Stimulated activated CD8-positive, alpha-beta memory T cell treated with anti-CD3 and anti-CD28 coated beads, Interleukin-4, amount 100 ng/mL, for 4 hours (primary cell): ENCODE measurements at places on chromosomes 2 and 18.

DNA sequence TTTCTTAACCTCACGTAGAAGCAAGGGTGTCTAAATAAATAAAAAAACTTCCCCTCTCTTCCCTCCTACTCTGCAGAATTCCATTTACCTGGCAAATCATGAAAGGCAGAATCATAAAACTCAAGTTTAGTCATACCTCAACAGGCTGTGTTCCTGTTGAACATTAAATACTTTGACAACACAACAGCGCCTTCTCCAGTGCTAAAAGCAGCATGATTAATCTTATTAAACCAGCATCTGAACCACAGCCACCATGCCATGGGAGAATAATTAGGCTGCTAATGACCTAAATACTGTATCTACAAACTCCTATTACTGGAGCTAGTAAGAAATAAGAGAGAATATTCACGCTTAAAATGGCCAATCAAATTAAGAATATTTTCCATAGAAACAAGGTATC, 68.1 kb downstream of the CDH2 start:
- no peak for DNase-seq

DNA sequence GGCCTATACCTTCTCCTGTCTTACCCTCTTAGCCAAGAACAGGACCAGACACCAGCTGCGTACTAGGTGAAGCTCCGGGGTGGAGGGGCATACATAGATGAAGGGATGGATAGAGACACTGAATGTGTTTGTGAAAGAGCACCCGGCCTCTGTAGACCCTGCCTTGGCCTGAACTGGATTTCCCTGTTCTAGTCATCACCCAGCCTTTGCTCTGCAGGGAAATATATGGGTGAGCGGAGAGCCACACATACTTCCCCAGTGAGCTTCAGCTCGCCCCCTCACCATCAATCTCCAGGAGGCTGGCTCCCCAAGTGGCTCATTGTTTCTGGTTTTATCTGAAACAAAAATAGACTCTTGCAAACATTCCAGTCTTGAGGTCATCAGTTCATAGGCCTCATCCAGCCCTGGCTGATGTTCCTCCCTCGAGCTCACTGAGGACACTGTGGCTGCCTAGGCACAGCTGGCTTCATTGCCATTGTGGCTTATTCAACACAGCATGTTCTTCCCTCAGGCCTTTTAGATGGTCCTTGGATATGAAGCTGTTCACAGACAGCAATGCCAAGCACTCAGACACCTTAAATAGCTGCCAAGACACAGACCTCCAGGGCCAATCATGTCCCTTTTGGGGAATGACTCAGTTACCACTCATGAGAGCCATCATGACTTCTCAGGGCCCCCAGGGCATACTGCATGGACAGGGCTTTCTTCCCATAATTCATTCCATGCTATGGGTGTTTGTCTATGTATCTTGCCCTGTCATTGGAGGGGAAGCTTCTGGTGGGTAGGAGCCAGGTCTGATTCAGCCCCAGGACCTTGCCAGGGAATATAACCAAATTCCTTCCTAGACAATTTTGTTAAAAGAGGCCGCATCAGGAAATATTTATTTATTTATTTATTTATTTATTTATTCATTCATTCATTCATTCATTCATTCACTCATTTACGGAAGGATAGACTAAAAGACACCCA, 82.4 kb downstream of the TTC32 start:
- DNase-seq = no peak

GRCh38 chr2:241340631-241341163, 15.4 kb upstream of the FARP2 start:
- DNase-seq = no peak

- DNase-seq = no peak
Measured at GRCh38 chr18:21739604-21740537, 721 bp upstream of the MIB1 start.

DNA sequence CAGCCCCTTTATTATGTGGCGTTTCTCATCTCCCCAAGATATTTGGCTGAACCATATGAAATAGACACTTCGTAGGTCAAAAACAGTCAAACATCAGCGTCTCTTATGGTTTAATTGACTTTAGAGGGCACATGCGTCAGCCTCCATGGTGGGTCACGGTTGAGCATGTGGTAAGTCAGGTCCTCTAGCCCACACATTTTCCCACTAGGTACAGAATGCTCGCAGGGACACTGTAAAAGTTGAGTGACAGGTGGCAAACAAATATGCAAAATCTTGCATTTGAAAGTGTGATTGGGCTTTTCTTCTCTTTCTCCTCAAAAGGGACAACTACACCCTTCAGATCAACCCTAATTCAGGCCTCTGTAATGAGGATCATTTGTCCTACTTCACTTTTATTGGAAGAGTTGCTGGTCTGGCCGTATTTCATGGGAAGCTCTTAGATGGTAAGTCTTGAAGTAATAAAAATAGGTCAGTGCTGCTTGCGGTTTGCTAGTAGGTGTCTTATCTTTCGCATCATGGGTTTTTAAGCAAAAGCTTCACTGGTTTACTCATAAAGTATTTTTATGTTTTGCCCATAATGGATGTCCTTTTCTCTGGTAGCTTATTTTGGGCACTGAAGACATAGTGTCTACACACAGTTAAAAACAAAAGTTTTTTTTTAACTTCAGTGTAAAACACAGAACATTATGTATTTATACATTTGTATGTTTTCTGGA, 261.3 kb downstream of the ALPK2 start:
- DNase-seq = no peak

DNA sequence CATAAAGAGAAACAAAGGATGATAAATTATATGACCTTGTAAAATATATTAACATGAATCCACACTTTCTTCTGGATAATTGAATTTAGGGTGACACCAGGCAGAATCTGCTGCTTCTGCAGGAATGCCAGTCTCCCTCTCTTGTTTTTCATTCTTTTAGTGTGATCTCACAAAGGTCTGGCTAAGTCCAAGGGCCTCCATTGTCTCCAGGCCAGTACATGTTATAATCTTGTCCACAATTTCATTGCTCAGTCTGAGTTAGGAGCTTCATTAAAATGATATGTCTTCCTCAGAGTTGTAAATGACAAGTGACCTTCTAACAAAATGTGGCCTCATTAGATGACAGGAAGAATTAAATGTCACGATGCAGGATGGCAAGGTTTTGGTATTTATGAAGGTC, 110.2 kb downstream of the APOB start:
- no peak for DNase-seq

- DNase-seq = no peak
Measured at GRCh38 chr2:116490511-116491145, 1323.9 kb upstream of the DDX18 start.

DNA sequence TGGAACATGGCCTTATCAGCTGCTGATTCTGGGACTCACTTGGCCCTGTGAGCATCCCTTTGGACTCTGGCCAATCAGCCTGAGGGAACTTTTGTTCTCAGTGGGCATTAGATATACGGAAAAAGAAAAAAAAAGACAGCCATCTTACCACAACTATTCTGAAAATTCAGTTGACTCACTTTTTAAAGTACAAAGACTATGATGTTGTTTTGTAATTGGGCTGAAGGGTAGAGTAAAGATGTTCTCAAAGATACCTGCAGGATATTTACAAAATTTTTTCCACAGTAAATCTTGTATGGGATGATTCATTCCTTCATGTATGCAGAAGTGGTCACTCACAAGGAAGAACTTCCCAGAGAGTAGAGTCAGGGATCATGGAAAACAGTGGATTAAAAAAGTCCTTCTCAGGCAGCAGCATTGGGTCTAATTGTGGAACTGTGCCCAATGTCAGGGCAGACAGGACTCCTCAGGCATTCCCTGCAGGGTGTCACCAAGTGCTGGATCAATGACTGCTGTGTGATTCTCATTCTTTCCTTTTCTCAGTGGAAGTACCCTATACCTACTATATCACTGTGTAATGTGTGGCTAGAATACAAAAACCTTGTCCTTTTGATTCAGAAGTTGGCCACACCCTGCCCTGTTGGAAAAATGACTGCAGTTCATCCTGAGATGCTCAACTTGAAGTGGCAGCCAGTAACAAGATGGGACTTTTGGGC, 35.4 kb downstream of the SULT1C4 start:
- DNase-seq = no peak

GRCh38 chr18:10371165-10371564, 83.3 kb upstream of the APCDD1 start:
- DNase-seq = no peak

- DNase-seq = no peak
Measured at GRCh38 chr2:173462892-173463840, 108.5 kb downstream of the CDCA7 start.

DNA sequence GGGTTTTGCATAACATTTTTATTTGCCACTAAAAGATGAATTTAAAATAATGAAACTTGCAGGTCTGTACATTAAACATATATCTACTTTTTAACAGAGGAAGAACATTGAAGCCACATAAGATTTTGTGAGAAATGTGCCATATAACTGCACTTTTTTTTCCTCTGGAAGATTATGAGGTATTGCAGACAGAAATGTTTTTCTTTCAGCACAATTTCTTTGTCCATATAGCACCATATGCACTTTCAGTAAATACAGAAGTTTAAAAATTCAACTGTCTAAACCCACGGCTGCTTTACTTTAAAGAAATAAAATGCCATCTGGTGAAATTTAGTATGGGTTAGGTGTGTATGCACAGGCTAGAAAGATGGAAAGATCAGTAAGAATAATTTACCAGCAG, 470 bp upstream of the FAP start:
- no peak for DNase-seq

DNA sequence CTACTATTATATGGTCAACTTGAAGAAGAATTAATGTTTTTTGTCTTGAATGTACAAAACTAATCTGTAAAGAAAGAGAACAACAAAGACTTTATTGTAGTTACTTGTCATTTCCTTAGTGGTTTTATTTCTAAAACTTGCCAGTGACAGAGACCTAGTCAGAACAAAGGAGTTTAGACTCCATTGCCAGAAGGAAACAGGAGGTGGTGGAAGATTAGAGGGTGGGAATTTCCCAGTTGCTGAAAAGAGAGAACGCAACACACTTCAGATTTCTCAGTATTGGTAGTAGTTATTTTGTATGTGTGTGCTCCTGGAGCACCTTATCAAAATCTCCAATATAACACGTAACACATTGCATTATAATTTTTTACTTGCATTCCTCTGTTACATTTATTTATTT, 81.4 kb downstream of the CDCA7 start:
- no peak for DNase-seq

- DNase-seq = no peak
Measured at GRCh38 chr2:134912361-134912760, 6.3 kb upstream of the CCNT2 start.

GRCh38 chr2:70141902-70142589, 48.8 kb downstream of the C2orf42 start:
- DNase-seq = no peak

DNA sequence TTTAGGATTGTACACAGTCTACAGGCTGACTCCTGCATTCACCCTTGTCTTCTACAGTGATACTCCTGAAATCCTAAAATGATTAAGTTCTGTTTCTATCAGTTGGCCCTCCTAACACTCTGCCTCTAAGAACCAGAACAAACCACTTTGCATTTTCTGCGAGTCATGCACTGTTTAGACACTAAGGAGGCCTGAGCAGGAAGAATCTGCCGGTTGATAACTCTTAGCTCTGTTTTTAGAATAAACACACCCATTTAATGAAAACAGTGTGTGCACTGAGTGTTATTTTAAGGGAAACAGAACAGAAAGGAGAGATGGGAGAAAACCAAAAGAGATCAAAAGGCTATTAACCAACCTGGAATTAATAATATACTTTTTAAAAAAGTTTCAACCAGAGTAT, 22.9 kb upstream of the SSB start:
- DNase-seq = no peak

DNA sequence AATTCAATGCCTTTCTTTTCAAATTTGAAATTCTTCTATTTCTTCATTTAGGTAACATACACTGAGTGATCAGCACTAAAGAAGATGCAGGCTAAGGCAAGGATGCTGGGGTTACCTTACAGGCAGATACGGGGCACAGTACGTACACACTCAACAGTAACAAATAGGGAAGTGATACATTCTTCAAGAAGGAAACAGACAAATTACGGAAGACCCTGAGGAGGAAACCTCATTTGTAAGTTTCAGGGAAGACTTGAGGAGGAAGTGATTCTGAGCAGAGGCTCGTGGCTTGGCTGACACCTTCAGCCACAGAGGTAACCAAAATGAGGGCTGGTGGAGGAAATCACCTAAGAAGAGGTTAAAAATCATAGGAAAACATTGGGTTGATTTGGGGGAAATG, 1108.3 kb upstream of the KLHL29 start:
- no peak for DNase-seq

- no peak for DNase-seq
Measured at GRCh38 chr2:69171116-69171896, 158.3 kb downstream of the ANTXR1 start.

- no peak for DNase-seq
Measured at GRCh38 chr2:211404098-211404497, 847.7 kb downstream of the CPS1 start.

DNA sequence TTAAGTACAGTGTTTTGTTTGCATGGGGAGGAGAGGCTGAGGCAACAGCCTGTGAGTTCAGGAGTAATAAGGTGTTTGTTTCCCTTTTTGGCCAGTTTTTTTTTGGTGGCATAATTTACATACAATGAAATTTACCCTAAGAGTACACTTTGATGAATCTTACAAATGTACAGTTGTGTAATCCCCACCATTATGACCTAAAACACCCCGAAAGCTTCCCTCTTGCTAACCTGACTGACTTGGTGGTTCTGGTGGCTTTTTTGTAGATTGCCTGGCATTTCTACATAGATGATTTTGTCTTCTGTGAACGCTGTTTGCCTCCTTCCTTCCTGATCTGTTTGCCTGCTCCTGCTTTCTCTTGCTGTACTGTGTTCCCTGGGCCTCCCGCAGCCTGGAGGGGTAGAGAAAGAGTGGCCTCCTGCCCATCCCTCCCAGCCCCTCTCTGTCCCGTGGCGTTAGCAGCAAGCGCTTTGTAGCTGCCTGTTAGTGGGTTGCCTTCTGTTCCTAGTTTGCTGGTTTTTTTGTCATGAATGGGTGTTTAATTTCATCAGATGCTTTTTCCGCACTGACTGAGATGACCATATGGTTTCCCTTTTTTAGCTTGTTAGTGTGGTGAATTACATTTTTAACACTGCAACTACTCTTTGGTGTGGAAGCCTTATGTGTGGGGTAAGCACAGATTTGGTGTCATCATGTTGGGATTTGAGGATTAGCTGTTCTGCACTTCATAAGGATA, 32.1 kb downstream of the ASAP2 start:
- DNase-seq = no peak

- no peak for DNase-seq
Measured at GRCh38 chr2:151338115-151338514, 19.3 kb upstream of the TNFAIP6 start.
